CD4-positive, alpha-beta T cell treated with Interferon gamma for 1 hour (primary cell): ENCODE measurements at places on chromosomes 7 and 10.

- no peak for DNase-seq
Measured at GRCh38 chr7:135414850-135415439, 95.0 kb downstream of the CNOT4 start.

DNA sequence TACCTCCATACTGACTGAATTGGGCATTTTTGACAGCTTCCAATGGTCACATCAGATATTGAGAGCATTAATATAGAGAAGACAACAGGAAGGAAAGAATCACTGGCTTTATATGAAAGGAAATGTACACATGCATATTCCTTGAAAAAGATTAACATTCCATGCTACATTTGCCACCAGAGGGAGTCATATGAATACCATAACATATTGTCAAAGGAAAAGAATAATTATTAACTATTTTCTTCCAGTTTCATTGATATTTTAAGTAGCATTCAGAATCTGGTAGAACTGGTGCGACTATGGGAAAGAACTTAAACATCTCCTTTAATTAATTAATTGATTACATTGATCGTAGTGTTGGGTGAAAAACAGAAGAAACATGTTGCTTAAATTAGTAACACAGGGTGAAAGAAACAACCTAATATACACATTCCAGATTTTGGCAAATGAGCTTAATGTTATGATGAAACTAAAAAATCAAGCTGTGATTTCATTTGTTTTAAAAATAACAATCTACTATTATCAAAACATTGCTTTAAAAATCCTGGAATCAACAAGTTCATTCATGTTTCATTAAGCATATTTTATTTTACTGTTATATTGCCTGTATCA, 71.5 kb downstream of the GPR85 start:
- no peak for DNase-seq

DNA sequence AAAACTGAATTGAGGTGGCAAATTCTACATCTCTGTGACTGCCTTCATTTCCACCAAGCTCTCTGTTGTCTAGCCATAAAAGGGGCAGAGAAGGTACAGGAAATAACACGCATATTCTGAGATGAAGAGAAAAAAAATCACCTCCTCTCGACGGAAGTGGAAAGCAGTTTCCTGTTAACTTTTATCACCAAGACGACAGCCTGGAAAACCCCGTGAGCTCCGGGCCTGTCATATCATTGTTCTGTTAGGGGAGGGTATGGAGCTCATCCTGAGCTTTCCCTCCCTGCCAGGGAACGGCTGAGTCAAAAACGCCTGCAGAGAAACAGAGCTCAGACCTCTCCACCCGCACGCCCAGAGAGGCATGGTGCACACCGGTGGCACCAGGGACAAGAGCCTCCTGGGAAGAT, 200.3 kb downstream of the PRPF18 start:
- peak; percentile 88 for DNase-seq

GRCh38 chr7:6730343-6730633, 23.5 kb upstream of the ZNF12 start:
- no peak for DNase-seq

DNA sequence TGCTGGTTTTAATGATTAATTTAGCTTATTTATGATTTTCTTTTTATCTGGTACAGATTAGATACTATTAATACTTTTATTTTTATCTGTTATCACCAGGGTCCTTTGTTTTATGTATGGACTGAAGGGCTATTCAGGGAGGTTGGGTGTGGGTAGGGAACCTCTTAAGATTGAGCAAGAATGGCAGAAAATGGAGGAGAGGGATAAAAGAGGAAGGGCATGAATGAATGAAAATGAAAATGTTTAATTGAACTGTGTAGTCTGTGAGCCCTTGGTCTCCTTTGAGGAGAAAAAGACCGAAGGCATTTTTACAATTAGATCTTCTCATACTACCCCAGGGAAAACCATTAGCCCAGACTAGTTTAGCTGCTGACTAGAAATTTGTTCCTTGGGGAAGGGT, 93.1 kb downstream of the CDK14 start:
- no peak for DNase-seq

- DNase-seq = no peak
Measured at GRCh38 chr7:123802249-123802648, 42.7 kb upstream of the HYAL4 start.
